NCI-H2171 (cell line): ENCODE measurements at places on chromosomes 13 and 19.

DNA sequence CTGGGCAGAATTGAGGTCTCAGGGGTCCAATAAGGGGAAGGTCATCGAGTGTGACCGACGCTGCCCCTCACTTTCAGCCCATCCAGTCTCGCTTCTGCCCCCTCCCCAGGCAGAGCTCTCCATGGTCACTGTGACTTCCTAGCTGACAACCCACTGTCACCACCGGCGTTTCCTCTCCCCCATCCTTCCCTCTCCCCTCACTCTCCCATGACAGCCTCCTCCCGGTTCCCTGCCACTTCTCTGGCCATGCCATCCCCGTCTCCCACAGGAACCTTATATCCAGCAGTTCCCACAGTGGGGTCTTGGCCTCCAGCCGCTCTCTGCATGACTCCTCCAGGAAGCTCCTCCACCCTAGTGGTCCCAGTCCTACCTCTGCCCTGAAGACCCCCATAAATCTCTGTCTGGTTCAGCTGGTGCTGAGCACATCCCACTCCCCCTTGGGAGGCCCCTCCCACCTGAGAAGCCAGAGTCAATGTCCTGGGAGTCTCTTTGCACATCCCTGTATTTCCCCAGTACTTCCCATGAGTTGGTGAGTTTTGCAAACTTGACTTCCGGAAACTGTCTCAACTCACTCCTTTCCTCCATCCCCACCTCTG, 24.7 kb upstream of the CD33 start:
- DNase-seq = no peak

DNA sequence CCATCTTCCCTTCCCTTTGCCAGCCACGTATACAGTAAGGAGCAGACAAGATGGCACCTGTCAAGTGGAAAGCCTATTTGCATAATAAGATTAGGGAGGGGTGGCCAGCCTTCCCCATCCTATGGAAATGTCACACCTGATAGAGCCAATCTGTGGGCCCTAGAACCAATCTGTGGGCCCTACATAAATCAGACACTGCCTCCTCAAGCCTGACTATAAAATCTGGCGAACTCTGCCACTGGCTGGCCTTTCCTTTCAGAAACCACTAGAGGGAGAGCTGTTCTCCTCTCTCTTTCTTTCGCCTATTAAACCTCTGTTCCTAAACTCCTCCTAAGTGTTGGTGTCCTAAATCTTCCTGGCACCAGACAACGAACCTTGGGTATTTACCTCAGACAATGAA, 231.5 kb upstream of the KLHL1 start:
- no peak for DNase-seq

- DNase-seq = no peak
Observed at GRCh38 chr13:102280366-102280765, 121.5 kb downstream of the FGF14 start.

DNA sequence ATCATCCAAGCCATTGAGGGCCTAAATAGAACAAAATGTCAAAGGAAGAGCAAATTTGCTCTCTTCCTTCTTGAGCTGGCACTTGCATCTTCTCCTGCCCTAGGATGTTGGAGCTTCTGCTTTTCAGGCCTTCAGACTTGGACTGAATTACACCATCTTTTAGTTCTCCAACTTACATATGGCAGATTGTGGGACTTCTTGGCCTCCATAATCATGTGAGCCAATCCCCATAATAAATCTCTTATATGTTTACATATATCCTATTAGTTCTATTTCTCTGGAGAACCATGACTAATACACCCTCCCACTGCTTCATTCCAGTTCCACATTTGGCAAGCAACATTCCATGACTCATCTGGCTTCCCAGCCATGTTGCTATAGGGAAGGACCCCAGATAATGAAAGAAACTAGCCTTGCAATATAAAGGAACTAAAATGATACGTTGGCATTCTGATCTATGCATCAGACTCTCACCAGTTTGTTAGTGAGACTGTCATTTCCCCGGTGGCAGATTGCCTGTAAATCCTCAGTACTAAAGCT, 11.0 kb upstream of the ACOD1 start:
- no peak for DNase-seq

DNA sequence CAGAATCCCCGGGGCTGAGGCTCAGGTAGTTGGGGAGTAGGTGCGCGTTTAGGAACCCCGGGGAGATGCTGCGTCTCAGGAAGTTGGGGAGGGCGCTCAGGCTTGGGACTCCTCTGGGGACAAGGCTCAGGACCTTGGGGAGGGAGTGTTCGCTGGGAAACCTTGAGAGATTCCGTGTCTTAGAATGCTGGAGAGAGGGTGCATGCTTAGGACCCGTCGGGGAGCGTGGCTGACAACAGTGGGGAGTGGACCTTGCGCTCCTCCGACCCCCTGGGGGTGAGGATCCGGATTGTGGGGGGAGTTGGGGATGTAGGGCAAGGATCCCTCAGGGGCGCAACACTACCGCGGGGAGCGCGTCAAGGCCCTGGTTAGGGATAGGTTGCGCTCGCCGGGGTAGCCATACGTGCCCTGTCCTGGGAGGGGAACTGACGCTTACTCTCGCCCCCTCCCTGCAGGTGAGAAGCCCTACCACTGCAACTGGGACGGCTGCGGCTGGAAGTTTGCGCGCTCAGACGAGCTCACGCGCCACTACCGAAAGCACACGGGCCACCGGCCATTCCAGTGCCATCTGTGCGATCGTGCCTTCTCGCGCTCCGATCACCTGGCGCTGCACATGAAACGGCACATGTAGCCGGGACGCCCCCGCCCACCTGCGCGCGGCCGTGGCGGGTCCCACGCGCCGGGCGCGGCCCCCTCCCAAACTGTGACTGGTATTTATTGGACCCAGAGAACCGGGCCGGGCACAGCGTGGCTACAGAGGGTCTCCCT, 2.0 kb downstream of the KLF2 start:
- DNase-seq = no peak

GRCh38 chr13:37795326-37795725, 74.2 kb downstream of the TRPC4 start:
- no peak for DNase-seq

DNA sequence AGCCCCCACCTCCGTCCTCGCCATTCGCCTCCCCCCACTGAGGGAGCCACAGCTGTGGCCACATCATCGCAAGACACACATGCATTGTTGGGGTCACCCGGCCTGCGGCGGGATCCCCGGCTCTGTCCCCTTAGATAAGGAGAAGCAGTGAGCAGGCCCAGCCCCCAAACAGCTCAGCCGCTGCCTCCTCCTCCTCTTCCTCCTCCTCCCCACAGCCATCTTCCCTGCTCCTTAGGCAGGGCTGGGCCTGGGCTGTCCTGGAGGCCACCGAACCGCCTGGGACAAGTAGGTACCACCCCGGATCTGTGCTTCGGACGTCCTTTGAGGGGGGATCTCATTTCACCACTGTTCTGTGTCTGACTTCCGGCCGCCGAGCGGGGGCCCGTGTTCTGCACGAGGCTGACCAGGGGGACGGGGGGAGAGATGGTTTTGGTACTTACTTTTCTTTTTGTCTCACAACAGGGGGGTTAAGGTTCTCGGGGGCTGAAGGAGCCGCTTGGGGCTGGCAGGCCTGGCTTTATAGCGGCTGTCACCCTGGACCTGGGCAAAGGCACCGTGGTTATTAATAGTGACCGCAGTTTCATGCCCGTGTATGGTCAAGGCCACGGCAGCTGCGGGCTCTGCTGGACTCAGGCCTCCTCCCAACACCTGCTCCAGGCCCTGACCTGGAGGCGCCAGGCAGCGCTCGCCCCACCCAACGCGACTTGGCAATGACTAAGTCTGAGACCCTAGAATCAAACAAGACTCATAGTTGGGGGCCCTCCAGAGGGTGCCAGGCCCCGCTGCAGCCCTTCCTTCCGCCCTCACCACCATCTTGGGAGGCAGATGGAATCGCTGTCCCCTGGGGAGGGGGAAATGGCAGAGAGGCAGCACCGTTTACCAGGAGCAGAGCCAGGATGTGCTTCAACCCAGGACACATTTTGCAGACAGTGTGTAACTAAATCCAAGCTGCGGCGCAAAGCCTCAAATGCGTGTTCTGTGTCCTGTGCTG, 18.3 kb downstream of the NMRK2 start:
- peak; percentile 36 for DNase-seq

GRCh38 chr13:38804061-38804460, 117.2 kb downstream of the FREM2 start:
- no peak for DNase-seq

DNA sequence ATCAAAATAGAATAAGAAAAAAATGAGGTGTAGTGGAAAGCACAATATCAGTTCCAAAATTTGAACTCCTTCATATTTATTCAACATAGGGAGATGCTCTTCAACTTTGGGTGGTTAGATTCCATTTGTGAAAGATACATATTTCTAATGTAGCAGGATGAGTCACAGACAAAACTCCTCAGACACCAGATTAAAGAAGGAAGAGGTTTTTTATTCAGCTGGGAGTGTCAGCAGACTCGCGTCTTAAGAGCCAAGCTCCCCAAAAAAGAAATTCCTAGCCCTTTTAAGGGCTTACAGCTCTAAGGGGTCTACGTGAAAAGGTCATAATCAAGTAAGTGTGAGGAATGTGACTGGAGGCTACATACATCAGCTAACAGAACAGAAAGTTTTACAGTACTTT, 6.8 kb upstream of the ZNF765 start:
- no peak for DNase-seq

- DNase-seq = no peak
Observed at GRCh38 chr13:48258430-48258829, 25.4 kb downstream of the ITM2B start.

GRCh38 chr13:35894636-35895035, 236.5 kb downstream of the DCLK1 start:
- DNase-seq = no peak

DNA sequence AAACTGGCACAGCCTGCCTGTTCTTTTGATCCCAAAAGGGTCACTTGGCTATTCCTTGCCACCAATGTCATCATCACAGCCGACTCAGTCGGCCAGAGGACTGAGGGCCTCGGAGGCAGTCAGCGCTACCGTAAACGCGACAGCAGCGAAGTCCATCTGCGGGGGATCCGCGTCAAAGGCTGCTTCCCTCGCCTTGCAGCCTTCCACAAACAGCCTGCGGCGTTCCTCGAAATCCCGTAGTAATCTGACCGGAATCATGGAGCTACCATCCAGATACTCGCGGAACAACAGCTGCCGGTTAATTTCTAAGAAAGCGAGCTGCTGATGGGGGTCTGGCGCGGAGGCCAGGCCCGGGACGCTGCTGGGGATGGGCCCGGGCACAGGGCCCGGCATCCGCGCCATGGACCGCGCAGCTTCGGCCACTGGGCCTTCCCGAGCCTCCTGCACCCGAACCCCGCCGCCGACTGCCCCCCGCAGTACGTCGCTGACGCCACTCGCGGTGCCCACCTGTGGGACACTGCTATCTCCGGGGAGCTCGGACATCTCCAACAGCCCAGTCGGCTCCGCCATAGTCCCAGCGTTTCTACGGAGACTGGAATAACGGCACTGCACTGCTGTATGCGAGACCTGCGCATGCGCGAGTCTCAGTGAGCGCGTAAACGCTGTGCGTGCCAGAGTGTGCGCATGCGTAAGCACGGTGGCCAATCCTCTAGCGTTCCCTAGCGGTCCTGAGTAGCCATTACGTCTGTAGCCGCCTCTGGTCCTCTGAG, at the start of gene EID2B:
Gene EID2B, minus strand, starts transcription at position 620 of the 770 bp plus-strand sequence. Its CDS starts 50 bp downstream, at position 570.
- DNase-seq = peak; percentile 92

DNA sequence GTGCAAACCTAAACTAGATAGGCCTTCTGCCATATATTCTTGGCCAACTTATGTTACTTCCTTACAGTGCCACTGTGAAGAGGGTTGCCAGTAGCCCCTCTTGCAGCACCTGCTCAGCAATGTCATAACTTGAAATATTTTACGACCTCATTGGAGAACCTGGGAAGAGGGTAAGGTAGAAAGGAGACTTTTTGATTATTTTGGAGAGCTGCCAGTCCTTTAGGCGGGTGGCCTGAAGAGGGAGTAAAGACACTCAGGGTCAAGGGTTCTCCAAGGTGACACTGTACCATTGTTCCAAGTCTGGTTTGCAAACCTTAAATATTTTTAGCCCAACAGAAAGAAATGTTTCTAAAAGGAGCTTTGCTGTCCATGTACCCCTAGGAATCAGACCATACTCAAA, 118.3 kb downstream of the FLT1 start:
- DNase-seq = no peak

DNA sequence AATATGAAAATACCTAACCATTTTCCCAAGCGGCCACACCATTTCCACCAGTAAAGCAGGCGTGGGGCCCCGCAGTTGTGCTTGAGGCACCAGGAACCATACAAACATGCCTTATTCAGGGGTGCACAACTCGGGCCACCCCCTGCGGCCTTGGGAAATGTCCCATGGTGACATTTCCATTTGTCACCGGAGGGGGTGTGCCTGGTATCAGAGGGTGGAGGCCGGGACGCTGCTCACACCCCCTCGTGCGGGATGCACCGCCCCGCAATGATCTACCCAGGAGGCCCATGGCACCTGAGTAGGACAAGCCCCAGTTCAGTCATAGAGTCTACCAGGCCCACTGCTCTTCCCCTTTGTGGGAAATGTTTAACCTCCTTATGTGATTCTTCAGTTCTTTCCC, 218.8 kb downstream of the TEX29 start:
- DNase-seq = no peak

GRCh38 chr19:9958379-9958821, 22.1 kb upstream of the OLFM2 start:
- no peak for DNase-seq

GRCh38 chr13:32736648-32737047, 150.4 kb downstream of the PDS5B start:
- no peak for DNase-seq

- DNase-seq = peak; percentile 86
Observed at GRCh38 chr19:18588611-18589379, at the start of gene REX1BD. Gene REX1BD, plus strand, starts transcription at chr19:18588798. Its CDS starts 4 bp downstream, at chr19:18588802.

DNA sequence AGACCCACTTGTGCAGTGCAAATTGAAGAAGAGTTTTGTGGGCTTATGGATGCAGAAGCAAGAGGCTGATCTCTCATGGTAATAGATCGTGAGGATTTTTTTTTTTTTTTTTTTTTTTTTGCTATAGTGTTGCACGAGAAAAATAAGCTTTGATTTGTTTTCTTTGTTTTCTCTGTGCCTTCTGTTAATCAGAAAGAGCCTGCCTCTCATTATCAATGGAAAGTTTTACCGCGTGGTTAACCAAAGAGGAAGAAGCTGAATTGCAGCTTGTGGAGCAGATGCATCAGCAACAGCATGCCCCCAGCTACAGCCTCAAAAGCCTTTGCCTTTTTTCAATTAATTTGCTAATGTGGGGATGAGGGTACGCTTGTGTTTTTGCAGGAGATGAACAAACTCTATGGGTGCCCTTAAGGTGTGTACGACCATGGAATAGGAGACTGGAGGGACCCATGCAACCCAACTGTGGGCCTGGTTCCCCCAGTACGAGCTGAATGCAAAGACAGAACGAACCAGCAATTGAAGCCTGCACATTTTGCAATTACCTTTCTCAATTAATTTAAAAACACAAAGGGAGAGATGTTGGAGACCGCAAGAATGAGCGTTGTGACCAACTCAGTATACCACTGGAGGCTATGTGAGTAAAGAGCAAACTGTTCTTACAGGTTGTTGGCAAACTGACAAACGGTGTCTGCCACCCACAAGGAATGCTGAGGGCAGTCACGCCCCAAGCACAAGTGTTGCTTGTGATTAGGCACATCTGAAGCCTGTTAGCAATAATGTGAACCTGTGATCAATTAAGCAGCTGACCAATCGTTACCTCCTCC, 58.6 kb upstream of the SPRY2 start:
- DNase-seq = no peak
